ENCODE measurements at places on chromosomes 3 and 15.

GRCh38 chr3:29374226-29374625, 93.4 kb downstream of the RBMS3 start:
- DNase-seq, result no peak

GRCh38 chr3:187986514-187986934, 167.4 kb upstream of the LPP start:
- no peak for DNase-seq

DNA sequence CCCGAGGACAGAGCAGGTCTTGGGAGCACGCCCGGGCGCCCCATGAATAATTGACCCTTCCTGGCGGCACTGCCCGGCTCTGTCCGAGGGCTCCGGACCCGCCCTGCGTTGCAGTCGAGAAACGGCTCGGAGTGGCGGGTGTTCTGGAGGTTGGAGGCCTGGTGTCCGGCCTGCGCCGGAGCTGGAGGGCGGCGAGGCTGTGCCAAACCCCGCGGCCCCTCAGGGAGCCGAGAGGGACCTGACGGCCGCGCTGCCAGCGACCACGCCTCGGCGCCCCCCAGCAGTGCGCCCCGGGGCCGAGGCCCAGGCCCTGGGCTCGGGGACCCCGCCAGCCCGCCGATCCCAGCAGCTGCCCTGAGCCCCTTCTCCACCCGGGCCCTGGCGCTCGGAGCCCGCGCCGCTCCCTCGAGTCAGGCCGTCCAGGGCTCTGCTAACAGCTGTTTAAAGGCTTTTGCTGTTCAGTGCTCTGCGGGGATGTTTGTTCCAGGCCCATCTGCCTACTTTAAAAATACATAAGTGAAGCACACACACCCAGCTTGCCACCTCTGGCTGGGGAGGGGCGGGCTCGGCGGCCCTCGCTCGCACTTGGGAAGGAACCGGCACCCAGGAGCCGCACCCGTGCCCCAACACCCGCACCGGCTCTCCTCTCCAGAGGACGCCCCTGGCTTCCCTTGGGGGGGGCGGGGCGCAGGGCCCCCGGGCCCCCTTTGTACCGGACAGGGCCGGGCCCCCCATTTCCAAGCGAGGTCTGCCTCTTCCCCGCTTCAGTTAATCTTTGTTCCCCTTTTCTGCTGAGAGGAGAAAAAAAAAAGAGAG, 730 bp upstream of the ZNF710 start:
- DNase-seq, result no peak

DNA sequence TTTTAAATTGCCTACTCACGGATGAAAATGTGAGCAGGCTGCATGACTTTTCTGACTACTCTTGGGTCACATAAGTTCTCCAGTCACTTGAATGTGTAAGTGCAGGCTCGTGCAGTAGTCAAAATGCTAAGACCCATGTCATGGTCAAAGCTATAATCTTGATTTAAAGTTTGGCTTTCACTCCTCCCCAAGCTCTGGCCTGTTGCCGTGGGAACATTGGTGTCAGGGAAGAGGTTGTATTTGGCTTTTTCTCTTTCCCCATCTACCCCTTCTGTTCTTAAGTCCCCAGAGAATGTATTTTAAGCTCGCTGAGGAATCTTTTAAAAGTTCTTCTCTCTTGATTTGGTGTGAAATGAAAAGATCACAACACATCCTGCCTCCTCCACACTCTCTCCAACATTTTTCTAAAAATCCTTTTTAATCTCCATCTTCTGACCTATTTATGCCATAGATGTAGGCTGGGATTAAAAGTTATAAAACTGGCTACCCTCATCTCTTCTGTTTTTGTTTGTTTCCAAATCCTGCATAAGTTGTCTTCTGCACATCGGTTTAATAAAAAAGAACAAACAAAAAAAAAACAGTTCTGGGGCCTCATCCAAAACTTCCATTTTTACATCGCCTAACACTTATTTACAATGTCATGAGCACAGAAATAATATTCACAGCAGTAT, 61.4 kb upstream of the ADAMTSL3 start:
- DNase-seq, result no peak

GRCh38 chr3:54932606-54933005, 4.7 kb upstream of the LRTM1 start:
- no peak for DNase-seq

GRCh38 chr3:139132976-139133375, 88.3 kb upstream of the PRR23C start:
- no peak for DNase-seq

DNA sequence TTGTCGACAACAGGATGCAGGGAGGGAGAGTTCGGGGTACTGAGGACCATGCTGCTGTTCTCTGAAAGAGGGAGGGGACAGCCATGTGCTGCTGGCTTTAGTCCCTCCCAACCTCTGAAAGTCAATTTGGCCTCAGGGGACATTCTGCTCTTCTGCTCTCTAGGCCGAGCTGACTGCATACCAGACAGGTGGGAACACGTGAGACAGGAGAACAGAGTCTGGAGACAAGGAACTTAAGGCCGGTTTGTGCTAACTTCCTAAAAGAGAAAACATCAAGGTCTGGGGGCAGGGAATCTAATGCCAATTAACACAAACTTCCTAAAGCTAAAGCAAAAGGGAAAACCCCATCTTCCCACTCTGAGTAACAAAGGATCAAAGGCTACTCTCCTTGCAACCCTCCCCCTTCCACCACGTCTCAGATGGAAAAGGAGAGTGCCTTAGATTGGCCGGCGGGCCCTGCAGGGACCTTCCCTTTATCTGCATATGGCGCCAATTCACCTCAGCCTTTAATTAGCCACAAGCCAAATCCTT, 41.0 kb downstream of the SLCO2A1 start:
- DNase-seq, result no peak

DNA sequence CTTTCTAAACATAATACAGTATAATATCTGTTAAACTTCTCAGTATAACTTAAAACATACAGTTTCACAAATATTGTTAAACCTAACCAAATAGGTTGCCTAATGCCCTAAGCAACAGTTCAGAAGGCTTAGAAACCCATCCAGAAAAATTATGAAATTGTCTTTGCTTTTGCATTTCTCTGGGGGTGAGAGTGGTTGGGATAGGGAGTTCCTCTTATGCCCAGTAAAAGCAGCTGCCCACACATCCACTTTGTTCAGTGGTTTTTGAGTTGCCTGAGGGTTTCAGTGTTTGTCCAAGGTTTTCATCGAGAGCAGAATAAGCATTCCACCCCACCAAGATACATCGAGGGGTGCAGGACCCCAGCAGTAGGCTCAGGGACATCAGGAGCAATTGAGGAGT, 179.4 kb downstream of the CDIN1 start:
- DNase-seq, result no peak

- DNase-seq, result no peak
Observed at GRCh38 chr3:134801204-134801958, 6.3 kb downstream of the EPHB1 start.

Data from cerebellar nuclear complex (tissue), 1 donor.